ENCODE measurements at places on chromosomes 3 and 15. TPM values are rescaled to one million over a fixed set of nuclear protein-coding genes. Genes with fewer than 3 reads are reported as not detected.

Gene GLDN
- 34.5 TPM for total RNA-seq

Gene DLL4
- total RNA-seq: 21.3 TPM

DNA sequence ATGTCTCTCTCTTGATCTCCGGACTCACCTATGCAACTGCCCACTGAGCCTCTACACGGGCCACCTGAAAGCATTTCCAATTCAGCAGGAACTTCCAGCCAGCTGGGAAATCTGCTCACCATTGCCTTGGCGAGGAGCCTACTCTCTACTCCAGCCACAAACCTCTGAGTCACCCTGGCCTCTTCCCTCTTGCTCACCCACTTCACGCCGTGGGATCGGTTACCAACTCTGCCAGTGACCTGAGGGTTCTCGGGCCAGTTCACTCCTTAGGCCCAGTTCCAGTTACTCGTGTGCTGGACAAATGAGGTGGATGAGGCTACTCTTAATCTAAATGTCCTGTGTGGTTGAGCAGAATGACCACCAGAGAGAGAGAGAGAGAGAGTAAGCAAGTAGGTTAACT, 70.1 kb downstream of the CEMIP start:
- H3K36me3 ChIP-seq: no peaks in the 10 kb centered on the region
- peak; percentile 73 for DNase-seq
- no peak overlapping the region for H3K4me3 ChIP-seq
- peaks cover 26% of the 10 kb centered on the region for H3K4me1 ChIP-seq
- H3K27ac ChIP-seq: no peak overlapping the region

- no peak overlapping the region for H3K27ac ChIP-seq
- no peak overlapping the region for H3K4me3 ChIP-seq
- no peaks in the 10 kb centered on the region for H3K36me3 ChIP-seq
- H3K27me3 ChIP-seq: no peaks in the 10 kb centered on the region
- DNase-seq: no peak
These were observed 8.5 kb upstream of the LSAMP start for GRCh38 chr3:116453666-116454346.

DNA sequence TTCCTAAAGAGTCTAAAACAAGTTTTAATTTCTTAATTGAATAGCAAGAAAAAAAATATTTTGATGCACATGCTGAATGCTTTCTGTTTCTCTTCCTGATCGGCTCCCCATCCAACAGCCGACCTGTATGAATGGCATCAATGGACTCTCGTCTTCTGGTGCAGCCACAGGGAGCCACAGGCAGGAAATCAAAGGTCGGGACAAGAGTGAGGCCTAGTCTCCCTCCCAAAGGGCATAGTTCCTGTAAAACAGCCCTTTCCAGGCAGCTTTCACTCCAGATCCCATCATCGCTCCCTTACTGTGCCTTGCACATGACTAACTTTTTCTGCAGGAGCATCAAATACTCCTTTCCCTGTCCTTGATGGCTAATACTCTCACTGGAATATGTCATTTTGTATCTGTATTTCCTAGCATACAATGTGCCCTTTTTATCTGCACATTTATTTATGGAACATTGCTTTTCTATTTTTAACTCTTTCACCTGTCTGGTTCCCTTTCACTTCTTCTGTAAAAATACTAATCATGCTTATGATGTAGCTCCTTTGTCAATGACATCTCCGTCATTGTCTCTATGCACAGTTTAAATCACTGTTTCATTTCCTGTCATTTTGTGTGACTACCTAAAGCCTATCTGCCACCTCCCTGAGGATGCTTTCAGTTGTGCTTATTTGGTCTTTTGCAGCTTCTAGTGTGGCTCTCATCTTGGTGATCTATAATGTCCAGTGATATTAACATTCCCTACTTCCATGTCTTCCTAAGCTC, 326.2 kb downstream of the CTNNB1 start:
- H3K27ac ChIP-seq: no peak overlapping the region
- H3K4me3 ChIP-seq: no peak overlapping the region
- no peaks in the 10 kb centered on the region for H3K36me3 ChIP-seq
- no peaks in the 10 kb centered on the region for H3K4me1 ChIP-seq
- H3K27me3 ChIP-seq: no peaks in the 10 kb centered on the region

- no peaks in the 10 kb centered on the region for H3K27me3 ChIP-seq
- no peaks in the 10 kb centered on the region for H3K36me3 ChIP-seq
- no peak overlapping the region for H3K27ac ChIP-seq
- no peaks in the 10 kb centered on the region for H3K4me1 ChIP-seq
These were observed 27.3 kb downstream of the VGLL3 start for GRCh38 chr3:86963611-86964010.

- H3K36me3 ChIP-seq: no peaks in the 10 kb centered on the region
- no peak overlapping the region for H3K27ac ChIP-seq
- peaks cover 16% of the 10 kb centered on the region for H3K4me1 ChIP-seq
- H3K27me3 ChIP-seq: no peaks in the 10 kb centered on the region
- no peak overlapping the region for H3K4me3 ChIP-seq
- DNase-seq: no peak
These were observed 19.3 kb downstream of the DNASE1L3 start for GRCh38 chr3:58191361-58191991.

DNA sequence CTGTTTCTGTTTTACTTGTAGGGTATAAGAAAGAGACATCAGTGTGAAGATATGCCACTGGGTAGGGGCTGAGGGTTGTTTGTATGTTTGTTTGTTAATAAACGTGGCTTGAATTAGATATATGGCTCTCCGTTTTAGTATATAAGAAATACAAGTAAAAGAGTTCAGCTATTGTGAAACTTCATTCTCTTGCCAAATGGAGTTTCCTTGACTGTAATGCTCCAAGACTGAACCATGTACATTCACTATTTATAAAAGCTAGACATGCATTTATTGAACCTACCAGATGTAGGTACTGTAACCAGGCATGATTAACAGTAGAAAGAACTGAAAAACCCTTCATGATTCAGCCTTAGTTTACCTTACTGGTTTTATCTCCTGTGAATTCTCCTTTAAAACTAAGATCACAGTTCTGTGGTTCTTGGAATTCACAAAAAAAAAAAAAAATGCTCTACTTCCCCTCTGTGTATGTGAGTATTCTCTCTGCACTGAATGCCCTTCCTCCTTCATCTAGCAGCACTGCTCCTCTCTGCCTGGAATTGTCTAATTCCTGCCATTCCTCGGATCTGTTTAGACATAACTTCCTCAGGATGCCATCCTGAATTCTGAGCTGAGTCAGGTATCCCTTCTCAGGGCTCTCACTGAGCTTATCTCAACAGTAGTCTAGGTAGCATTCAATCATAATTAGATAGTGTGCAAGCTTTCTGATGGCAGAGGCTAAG, 504.4 kb downstream of the FHIT start:
- no peak for DNase-seq
- no peaks in the 10 kb centered on the region for H3K27me3 ChIP-seq
- no peaks in the 10 kb centered on the region for H3K36me3 ChIP-seq
- H3K4me3 ChIP-seq: no peak overlapping the region
- H3K27ac ChIP-seq: no peak overlapping the region

GRCh38 chr3:43024181-43024885, 45.2 kb downstream of the GASK1A start:
- no peaks in the 10 kb centered on the region for H3K36me3 ChIP-seq
- H3K27ac ChIP-seq: no peak overlapping the region
- H3K4me3 ChIP-seq: no peak overlapping the region
- H3K27me3 ChIP-seq: no peaks in the 10 kb centered on the region
- no peak for DNase-seq

- H3K4me3 ChIP-seq: no peak overlapping the region
- no peaks in the 10 kb centered on the region for H3K36me3 ChIP-seq
- no peak overlapping the region for H3K27ac ChIP-seq
- H3K27me3 ChIP-seq: no peaks in the 10 kb centered on the region
- no peak for DNase-seq
These were observed 333.0 kb upstream of the SEMA6D start for GRCh38 chr15:47384341-47384740.

- DNase-seq: no peak
- H3K27ac ChIP-seq: no peak overlapping the region
- no peak overlapping the region for H3K4me3 ChIP-seq
- peaks cover 15% of the 10 kb centered on the region for H3K36me3 ChIP-seq
These were observed 33.9 kb downstream of the VPS8 start for GRCh38 chr3:184845819-184846218.

GRCh38 chr3:188191460-188191859, 37.5 kb downstream of the LPP start:
- no peak overlapping the region for H3K4me3 ChIP-seq
- DNase-seq: no peak
- H3K36me3 ChIP-seq: peaks cover 7% of the 10 kb centered on the region
- H3K27ac ChIP-seq: no peak overlapping the region
- H3K4me1 ChIP-seq: peaks cover 34% of the 10 kb centered on the region

DNA sequence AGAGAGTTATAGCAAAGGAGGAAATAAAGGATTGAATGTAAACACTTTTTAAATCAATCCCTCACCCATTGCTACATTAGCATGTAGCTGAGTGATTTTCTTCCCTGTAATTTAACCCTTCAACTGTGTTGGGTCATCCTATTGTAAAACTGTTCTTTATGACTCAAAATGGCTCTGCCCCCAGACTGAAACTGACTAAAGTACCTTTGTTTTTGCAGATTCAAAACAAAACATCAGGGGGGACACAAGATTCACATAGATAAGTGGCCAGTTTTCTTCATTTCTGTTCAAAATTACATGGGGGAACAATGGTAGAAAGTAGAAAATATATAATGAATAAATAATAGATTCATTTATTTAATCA, 268.4 kb downstream of the IGSF11 start:
- no peaks in the 10 kb centered on the region for H3K4me1 ChIP-seq
- no peak for DNase-seq
- H3K4me3 ChIP-seq: no peak overlapping the region
- H3K27me3 ChIP-seq: no peaks in the 10 kb centered on the region

- H3K27ac ChIP-seq: peak overlapping the region; percentile 2
- DNase-seq: no peak
- no peaks in the 10 kb centered on the region for H3K27me3 ChIP-seq
- peaks cover 99% of the 10 kb centered on the region for H3K36me3 ChIP-seq
- peaks cover 6% of the 10 kb centered on the region for H3K4me1 ChIP-seq
These were observed 14.7 kb upstream of the PLA2G4F start for GRCh38 chr15:42171122-42171521.

DNA sequence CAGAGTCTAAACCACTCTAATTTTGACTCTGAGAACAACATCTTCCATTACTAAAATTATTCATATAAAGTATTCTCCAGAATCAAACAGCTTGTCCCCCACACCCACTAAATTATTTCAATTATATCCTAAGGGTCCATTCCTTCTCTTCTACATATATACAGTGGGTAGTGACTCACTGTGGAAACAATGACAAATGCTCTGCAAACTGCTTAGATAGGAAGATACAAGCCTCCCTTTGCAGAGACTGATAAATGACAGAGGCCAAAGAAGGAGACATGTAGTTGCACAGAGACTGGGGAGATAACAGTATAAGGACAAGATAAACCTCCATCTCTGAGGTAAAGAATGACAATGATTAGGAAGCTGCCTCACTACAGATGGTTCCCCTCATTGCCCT, 1087.4 kb downstream of the AGBL1 start:
- no peak overlapping the region for H3K4me3 ChIP-seq
- no peak for DNase-seq
- H3K27ac ChIP-seq: no peak overlapping the region
- H3K4me1 ChIP-seq: no peaks in the 10 kb centered on the region
- H3K36me3 ChIP-seq: no peaks in the 10 kb centered on the region

- no peaks in the 10 kb centered on the region for H3K4me1 ChIP-seq
- no peak overlapping the region for H3K4me3 ChIP-seq
- no peak for DNase-seq
- H3K36me3 ChIP-seq: no peaks in the 10 kb centered on the region
These were observed 10.1 kb downstream of the ITGA11 start for GRCh38 chr15:68421798-68422402.

GRCh38 chr3:120469882-120470301, 19.1 kb upstream of the FSTL1 start:
- no peak overlapping the region for H3K4me3 ChIP-seq
- H3K27me3 ChIP-seq: no peaks in the 10 kb centered on the region
- H3K4me1 ChIP-seq: no peaks in the 10 kb centered on the region
- no peaks in the 10 kb centered on the region for H3K36me3 ChIP-seq

DNA sequence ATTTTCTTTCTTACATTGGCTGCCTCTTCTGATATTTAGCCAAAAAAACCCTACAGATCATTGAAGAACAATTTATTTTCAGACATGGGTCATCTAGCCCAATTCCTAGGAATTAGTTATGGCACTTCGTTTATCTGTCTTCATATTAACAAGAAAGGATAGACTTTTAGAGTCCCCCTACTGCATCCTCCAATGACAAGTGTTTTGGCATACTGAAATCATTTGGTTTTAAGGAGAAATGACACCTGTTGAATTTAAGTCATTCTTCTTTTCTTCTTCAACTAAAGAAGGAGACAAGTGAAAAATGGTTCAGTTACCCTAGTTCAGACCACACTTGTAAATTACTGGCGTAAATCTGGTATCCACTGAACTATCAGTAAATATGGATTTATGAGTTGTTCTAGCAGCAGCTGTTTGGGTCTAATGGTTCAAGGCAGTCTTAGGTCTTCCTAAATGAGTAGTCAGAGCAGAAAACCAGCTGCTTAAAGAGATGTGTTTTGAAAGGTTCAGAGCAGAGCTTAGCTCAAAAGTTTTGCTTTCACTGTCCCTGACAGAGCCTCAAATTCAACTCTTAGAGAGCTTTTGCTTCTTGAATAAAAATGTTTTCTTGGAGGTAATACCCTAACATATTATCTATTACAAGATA, 5.6 kb downstream of the VGLL3 start:
- no peak for DNase-seq
- no peak overlapping the region for H3K27ac ChIP-seq
- H3K4me1 ChIP-seq: no peaks in the 10 kb centered on the region
- H3K4me3 ChIP-seq: peak overlapping the region; percentile 59
- H3K27me3 ChIP-seq: peaks cover 11% of the 10 kb centered on the region

DNA sequence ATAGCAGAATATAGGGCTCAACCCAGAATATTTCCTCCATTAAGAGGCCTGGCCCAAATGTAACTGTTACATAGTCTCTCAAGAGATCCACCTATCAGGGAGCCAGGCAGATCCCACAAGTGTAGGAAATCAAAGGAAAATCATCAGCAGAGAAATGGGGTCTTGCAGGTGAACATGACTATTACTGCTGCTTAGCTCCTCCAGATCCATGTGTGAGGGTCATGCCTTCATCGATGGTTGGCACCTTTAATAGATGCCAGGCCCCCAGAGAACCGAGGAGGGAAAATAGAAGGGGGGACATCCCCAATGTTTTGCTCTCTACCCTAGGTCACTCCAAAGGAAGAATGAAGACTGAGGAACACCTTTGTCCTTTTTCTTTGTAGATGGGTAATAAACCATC, 1029.9 kb upstream of the CADM2 start:
- no peak for DNase-seq
- H3K36me3 ChIP-seq: no peaks in the 10 kb centered on the region
- no peak overlapping the region for H3K27ac ChIP-seq
- no peaks in the 10 kb centered on the region for H3K4me1 ChIP-seq
- no peaks in the 10 kb centered on the region for H3K27me3 ChIP-seq

GRCh38 chr15:92384381-92384780, 9.3 kb upstream of the ST8SIA2 start:
- H3K4me3 ChIP-seq: no peak overlapping the region
- H3K4me1 ChIP-seq: no peaks in the 10 kb centered on the region
- no peak for DNase-seq
- no peaks in the 10 kb centered on the region for H3K36me3 ChIP-seq

GRCh38 chr3:45760878-45761711, 35.2 kb downstream of the SLC6A20 start:
- H3K27ac ChIP-seq: no peak overlapping the region
- H3K36me3 ChIP-seq: no peaks in the 10 kb centered on the region
- no peak for DNase-seq
- no peak overlapping the region for H3K4me3 ChIP-seq
